Activated CD8-positive, alpha-beta T cell treated with anti-CD3 and anti-CD28 coated beads, Interleukin-2, amount 10 ng/mL, durations not matched to agents 7 days and 5 days (primary cell): ENCODE measurements at places on chromosomes 11 and 22. TPM values are rescaled to one million over a fixed set of nuclear protein-coding genes. Genes with fewer than 3 reads are reported as not detected.

DNA sequence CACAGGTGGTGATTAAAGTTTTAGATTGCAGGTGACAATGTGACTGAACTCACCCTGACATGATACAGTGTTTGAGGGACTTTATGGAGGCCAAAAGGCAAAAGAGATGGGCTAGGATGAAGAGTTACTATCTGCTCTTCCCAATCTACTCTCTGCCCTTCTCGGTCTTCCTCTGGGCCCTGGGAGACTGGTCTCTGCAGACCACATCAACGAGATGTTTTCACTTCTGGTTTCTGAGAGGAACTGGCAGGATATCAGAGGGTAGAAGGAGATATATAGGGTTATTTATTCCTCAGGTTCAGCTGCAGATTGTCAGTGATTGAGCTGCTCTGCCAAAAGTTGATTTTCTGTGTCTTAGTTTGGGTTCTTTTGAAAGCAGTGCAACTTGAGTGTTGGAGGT, 32.4 kb upstream of the CD44 start:
- DNase-seq = no peak
- H3K4me1 ChIP-seq = peaks cover 50% of the 10 kb centered on the region
- peak overlapping the region; percentile 7 for H3K4me3 ChIP-seq
- no peaks in the 10 kb centered on the region for H3K36me3 ChIP-seq

- H3K27me3 ChIP-seq = no peaks in the 10 kb centered on the region
- H3K4me3 ChIP-seq = no peak overlapping the region
- peaks cover 1% of the 10 kb centered on the region for H3K4me1 ChIP-seq
- no peak for DNase-seq
- H3K36me3 ChIP-seq = peaks cover 32% of the 10 kb centered on the region
- H3K27ac ChIP-seq = no peak overlapping the region
Observed at GRCh38 chr11:46657186-46657585, 39.8 kb downstream of the ATG13 start.

- H3K27me3 ChIP-seq = no peaks in the 10 kb centered on the region
- H3K4me3 ChIP-seq = no peak overlapping the region
- peak; percentile 40 for DNase-seq
- H3K36me3 ChIP-seq = peaks cover 24% of the 10 kb centered on the region
Observed at GRCh38 chr22:21587803-21588611, 20.5 kb downstream of the UBE2L3 start.

DNA sequence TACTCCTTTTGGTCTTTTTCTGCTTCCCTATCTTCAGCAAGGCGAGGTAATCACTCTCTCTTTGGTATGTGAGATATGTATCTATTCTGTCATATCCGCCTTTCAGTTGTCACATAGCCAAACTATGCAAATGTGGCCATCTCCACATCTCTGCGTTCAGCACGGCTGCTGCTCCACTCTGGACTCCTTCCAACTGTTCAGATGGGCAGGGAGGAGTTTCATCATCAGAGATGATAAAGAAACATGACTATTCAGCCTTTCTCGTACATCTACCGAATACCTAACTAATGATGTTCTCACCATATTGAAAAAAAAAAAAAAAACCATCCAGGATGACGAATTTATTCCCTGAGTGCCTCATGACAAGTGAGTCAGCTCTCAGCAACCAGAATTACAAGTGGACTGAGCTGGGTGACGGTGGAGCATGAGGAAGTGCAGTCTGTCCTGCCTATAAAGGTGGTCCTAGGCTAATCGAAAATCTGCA, 899.6 kb downstream of the OPCML start:
- H3K4me3 ChIP-seq = no peak overlapping the region
- DNase-seq = no peak
- H3K27me3 ChIP-seq = peaks cover 2% of the 10 kb centered on the region
- H3K27ac ChIP-seq = no peak overlapping the region

- no peak for DNase-seq
- no peaks in the 10 kb centered on the region for H3K4me1 ChIP-seq
- no peaks in the 10 kb centered on the region for H3K27me3 ChIP-seq
- H3K36me3 ChIP-seq = no peaks in the 10 kb centered on the region
- H3K4me3 ChIP-seq = no peak overlapping the region
Observed at GRCh38 chr11:103257360-103257759, 148.1 kb downstream of the DYNC2H1 start.

DNA sequence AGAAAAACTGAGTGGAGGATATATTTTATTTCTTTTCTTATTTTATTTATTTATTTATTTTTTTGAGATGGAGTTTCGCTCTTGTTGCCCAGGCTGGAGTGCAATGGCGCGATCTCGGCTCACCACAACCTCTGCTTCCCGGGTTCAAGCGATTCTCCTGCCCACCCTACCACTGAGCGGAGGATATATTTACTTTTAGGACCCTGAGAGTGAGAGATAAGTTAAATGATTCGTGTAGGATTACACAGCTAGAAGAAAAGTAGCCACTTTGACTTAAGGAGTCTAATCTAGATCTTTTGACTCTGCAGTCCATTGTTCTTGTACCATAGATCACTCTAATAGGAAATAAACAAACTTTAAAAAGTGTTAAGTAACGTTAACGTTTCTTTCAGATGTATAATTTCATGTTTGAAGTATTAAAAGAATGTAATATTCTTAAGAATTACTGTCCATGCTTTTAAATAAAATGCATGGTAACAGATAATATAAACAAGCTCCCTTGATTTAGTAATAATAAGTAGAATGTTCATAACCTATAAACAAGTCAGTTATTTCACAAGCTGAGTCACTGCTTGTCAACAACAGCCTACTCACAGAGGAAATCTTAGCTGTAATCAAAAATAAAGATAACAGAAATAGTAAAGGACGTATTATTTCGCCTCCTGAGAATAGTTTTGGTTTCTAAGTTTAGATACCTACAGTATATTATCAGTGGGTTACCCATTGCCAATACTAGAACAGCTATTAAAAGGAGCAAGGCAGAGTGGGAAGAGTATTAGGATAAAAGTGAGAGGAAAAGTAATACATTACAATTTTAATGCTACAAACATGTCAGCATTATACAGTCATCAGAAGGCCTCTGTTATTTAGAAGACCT, 18.6 kb downstream of the USP47 start:
- H3K27ac ChIP-seq = no peak overlapping the region
- DNase-seq = no peak
- H3K27me3 ChIP-seq = no peaks in the 10 kb centered on the region

GRCh38 chr11:64343767-64344559, 4.0 kb downstream of the CCDC88B start:
- no peak overlapping the region for H3K4me3 ChIP-seq
- H3K27ac ChIP-seq = no peak overlapping the region
- peaks cover 41% of the 10 kb centered on the region for H3K4me1 ChIP-seq
- no peaks in the 10 kb centered on the region for H3K27me3 ChIP-seq
- no peak for DNase-seq

DNA sequence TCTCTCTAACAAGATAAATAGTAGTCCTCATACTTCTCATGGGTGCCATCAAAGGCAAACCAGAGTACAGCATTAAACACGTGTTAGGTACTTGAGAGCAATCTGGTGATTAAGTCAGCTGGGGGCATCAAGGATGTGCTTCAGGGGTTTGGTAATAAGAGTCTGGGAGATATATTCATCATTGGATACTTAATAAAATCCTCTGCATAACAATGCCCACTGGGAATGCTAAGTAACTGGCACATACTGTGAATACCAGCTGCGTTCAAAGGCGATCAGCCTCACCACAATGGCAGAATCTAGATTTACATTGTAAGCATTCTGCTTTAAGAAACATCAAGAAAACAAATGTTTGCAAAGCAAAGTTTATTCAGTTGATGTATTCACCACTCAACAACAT, 268.6 kb upstream of the PITPNB start:
- H3K27ac ChIP-seq = no peak overlapping the region
- DNase-seq = no peak
- no peak overlapping the region for H3K4me3 ChIP-seq
- no peaks in the 10 kb centered on the region for H3K36me3 ChIP-seq
- H3K27me3 ChIP-seq = peaks cover 2% of the 10 kb centered on the region

DNA sequence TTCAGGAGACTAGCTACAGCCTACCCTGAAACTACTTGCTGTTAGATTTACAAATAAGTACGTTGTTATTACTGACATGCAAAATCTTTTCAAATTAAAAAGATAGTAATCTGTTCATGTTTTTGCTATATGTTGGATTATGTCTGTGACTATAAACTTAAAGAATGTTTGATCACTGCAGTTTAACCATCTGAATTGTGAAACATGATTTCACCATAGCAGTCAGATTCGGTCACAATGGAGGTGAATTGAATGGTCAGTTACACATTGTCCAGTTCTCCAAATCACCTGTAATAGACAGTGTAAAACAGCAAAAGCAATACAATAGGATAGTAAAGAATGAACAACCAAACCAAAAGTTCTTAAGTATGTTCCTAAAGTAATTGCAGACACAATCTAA, 43.3 kb downstream of the CCDC83 start:
- H3K27me3 ChIP-seq = peaks cover 13% of the 10 kb centered on the region
- no peaks in the 10 kb centered on the region for H3K4me1 ChIP-seq
- no peak overlapping the region for H3K4me3 ChIP-seq
- DNase-seq = no peak
- no peak overlapping the region for H3K27ac ChIP-seq

DNA sequence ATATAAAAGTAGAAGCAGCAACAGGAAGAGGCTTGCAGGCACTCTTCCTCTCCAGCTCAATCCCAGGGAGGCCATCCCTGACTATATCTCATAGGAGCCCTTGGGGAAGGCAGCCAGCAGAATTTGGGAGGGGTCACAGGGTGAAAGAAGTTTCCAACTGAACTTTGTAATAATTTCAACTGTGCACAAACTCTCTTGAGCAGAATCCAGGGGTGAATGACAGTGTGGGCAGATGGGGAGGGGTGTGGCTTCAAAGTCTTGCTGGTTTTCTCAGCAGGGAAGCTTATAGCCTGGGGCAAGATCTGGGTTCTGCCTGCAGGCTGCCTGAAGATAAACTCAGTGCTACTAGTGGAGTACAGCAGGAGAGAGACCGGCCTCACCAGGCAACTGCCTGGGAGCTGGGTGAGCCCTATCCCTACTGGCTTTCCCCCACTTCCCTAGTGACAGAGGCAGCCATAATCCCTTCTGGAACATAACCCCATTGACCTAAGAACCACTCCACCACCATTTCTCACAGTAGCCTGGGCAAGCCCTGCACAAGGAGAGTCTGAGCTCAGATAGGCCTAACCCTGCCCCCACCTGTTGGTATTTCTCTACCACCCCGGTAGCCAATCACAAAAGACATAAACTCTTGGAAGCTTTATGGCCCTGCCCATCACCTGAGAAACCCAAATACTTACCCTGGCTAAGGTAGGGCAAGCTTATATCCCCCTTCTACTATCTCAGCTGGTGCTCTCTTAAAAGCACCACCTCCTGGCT, 17.8 kb upstream of the TTC12 start:
- DNase-seq = no peak
- peaks cover 23% of the 10 kb centered on the region for H3K27me3 ChIP-seq
- no peak overlapping the region for H3K27ac ChIP-seq
- no peaks in the 10 kb centered on the region for H3K4me1 ChIP-seq
- H3K4me3 ChIP-seq = no peak overlapping the region
- no peaks in the 10 kb centered on the region for H3K36me3 ChIP-seq

- H3K36me3 ChIP-seq = peaks cover 3% of the 10 kb centered on the region
- DNase-seq = peak; percentile 36
Observed at GRCh38 chr11:117872975-117873827, 3.3 kb downstream of the FXYD6 start.

DNA sequence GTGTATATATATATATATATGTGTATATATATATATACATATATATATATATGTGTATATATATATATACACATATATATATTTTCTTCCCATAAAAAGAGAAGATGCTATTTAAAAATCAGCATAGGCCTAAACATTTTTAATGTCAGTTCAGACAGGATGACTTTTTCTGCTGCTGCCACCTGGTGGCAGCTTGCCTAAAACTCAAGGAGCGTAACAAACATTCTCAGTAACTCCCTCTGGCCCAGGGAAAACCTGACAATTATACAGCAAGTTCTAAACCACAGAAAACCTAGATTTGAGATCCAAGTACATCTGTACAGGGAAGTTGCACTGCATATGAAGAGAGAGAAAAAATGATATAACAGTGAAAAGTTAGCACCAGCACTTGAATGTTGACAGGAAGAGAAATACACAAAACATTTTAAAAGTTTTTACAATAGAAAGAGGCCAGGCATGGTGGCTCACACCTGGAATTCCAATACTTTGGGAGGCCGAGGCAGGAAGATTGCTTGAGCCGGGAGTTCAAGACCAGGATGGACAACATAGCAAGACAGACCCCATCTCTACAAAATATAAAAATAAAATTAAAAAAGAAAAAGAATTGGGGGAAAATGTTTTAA, 16.6 kb downstream of the OR8A1 start:
- H3K27me3 ChIP-seq = peaks cover 19% of the 10 kb centered on the region
- no peaks in the 10 kb centered on the region for H3K4me1 ChIP-seq
- no peaks in the 10 kb centered on the region for H3K36me3 ChIP-seq
- no peak overlapping the region for H3K4me3 ChIP-seq
- no peak overlapping the region for H3K27ac ChIP-seq

DNA sequence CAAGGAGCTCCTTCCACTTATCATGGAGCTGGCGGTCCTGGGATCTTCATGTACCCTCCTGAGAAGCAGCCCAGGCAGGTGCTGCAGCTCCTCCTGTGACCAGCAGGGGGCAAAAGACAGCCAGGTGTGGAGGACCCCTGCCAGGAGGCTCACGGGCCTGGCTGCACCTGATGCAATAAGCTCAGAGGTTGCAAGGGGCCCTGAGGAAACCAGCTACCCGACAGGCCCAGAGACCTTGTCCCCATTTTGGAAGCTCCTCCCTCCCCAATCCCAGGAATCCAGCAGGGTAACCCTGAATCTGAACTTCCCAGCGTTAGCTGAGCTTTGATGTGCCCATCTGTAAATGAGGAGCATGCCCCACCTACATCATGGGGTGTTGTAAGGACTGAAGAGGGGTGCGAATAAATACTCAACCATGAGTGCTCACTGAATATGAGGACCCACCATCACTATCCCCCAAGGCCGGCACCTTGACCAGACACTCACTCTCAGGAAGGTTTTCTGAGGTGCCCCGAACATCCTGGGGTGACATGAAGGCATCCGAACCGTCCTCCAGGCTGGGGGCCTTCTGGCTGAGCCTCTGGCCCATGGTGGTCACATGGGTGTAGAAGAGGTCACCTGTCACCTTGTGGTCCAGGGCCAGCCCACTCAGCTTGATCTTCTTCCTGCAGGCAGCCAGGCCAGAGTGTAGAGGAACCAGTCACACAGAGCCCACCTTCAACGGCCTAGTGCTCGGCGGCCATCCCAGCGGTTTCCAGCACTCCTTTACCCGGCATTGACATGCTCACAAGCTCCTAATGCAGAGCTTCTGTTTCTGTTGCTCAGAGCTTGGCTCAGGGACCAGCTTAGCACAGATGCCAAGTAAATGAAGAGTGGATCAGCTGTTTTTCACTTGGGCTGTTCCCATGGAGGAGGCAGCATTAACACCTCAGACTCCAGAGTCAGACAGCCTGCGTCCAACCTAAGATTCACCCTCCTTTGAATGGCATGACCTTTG, 21.7 kb downstream of the SLC43A1 start:
- no peaks in the 10 kb centered on the region for H3K27me3 ChIP-seq
- peak overlapping the region; percentile 86 for H3K27ac ChIP-seq
- peak; percentile 82 for DNase-seq
- H3K36me3 ChIP-seq = peaks cover 25% of the 10 kb centered on the region
- H3K4me1 ChIP-seq = peaks cover 12% of the 10 kb centered on the region

The SAA4 gene
- not detected for total RNA-seq

The LRRC10B gene
- total RNA-seq = not detected

The OR2D2 gene
- total RNA-seq = not detected

The FAM180B gene
- total RNA-seq = not detected

The KCNC1 gene
- total RNA-seq = not detected

The F2 gene
- total RNA-seq = 0.16 TPM

The OR51G2 gene
- not detected for total RNA-seq

The SYT13 gene
- total RNA-seq = not detected

The SIK2 gene
- 8.9 TPM for total RNA-seq

The TP53AIP1 gene
- total RNA-seq = not detected

The GP1BB gene
- not detected for total RNA-seq
